ENCODE measurements at places on chromosomes 12 and 14. TPM values are rescaled to one million over a fixed set of nuclear protein-coding genes. Genes with fewer than 3 reads are reported as not detected.
A peak's percentile ranks its signal among the peaks of the same experiment; 100 is the strongest.

PLEKHG7 gene
- polyA plus RNA-seq, result not detected

TAS2R10 gene
- 0.07 TPM for polyA plus RNA-seq

CPM gene
- polyA plus RNA-seq, result 23.8 TPM

CCDC197 gene
- not detected for polyA plus RNA-seq

TMPRSS12 gene
- not detected for polyA plus RNA-seq

HPD gene
- polyA plus RNA-seq, result 1.3 TPM

- H3K36me3 ChIP-seq, result no peaks in the 10 kb centered on the region
- H3K4me3 ChIP-seq, result no peak overlapping the region
- no peaks in the 10 kb centered on the region for H3K4me1 ChIP-seq
- H3K27me3 ChIP-seq, result no peaks in the 10 kb centered on the region
- DNase-seq, result no peak
These were observed 272.3 kb downstream of the IPO8 start for GRCh38 chr12:30423330-30423729.

DNA sequence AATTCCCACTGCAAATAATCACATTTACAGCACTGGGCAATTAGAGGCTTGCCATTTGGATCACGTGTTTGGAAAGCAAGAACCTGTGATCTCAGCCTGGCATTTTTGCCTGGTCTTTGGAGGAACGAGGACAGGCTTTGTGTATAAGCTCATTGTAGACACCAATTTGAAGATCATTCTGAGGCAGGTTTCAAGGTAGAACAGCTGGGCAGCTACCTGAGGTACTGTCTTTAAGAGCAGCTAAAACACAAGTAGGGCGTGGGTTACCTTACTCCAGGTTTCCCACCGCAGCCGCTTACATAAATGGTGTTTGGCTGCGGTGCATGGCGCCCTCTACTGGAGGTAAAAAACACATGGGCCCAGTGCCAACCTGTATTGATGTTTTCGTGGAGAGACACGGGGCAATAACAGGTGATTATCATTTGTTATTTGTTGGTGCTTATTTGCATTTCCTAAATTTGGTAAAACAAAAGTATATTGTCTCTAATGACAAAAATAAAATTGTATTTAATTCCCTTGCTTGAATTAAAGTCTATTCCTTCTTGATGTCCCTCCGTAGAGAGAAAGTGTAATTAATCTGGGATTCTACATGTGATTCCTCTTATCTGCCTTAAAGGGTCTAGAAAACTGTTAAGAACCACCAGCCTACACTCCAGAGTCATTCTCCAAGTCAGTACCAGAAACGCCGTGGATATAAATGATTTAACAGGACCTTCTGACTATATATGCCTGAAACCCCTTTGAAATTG lies 69.7 kb downstream of the SVOP start:
- no peaks in the 10 kb centered on the region for H3K27me3 ChIP-seq
- H3K27ac ChIP-seq, result no peak overlapping the region
- DNase-seq, result peak; percentile 38
- no peak overlapping the region for H3K4me3 ChIP-seq
- no peaks in the 10 kb centered on the region for H3K4me1 ChIP-seq

DNA sequence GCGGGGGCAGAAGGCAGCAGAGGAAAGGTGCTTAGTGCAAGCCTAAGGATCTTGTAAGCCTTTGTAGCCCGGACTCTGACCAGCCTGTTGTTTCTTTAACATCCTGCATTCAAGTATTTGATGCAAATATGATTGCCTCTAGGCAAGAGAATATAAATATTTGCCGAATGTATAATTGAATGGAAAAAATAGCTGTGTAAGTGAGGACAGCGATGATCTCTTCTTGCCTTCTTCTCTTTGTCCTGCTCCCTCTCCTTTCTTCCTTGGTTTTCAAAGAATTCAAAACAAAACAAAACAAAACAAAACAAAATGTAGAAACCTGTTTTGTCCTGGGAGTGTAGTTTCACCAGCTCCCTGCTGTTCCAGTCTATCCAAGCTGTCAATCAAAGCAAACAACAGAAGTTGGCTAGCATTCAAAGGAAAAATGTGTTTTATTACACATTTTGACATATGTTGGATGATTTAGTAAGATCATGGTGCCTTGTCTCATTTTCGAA lies 74.9 kb upstream of the CPM start:
- no peaks in the 10 kb centered on the region for H3K27me3 ChIP-seq
- H3K27ac ChIP-seq, result peak overlapping the region; percentile 28
- H3K4me1 ChIP-seq, result peaks cover 2% of the 10 kb centered on the region
- H3K4me3 ChIP-seq, result no peak overlapping the region
- H3K36me3 ChIP-seq, result no peaks in the 10 kb centered on the region
- DNase-seq, result no peak

All from ovary (tissue), 10 donors.